ENCODE measurements at places on chromosomes 13 and 19. TPM values are rescaled to one million over a fixed set of nuclear protein-coding genes. Genes with fewer than 3 reads are reported as not detected.

The VSTM2B gene
- total RNA-seq = 2.5 TPM

The TMEM255B gene
- total RNA-seq = 1.2 TPM

DNA sequence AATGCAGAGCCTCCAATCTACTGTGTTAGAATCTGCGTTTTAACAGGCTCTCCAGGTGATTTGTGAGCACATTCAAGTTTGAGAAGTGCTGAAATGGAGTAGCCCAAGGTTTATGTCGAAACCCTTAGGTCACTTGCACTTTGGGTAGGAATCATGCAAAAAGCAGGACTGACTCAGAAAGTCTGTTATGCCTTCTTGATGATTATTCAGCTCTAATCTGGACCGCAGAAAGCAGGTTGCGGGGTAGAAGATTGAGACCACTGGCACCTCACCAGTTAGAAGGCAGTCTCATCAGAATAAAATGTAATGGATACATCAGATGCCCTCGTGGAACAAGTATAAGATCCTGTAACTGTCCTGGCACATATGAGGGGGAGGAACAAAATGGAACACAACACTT, 326.3 kb downstream of the DCLK1 start:
- no peak for DNase-seq

DNA sequence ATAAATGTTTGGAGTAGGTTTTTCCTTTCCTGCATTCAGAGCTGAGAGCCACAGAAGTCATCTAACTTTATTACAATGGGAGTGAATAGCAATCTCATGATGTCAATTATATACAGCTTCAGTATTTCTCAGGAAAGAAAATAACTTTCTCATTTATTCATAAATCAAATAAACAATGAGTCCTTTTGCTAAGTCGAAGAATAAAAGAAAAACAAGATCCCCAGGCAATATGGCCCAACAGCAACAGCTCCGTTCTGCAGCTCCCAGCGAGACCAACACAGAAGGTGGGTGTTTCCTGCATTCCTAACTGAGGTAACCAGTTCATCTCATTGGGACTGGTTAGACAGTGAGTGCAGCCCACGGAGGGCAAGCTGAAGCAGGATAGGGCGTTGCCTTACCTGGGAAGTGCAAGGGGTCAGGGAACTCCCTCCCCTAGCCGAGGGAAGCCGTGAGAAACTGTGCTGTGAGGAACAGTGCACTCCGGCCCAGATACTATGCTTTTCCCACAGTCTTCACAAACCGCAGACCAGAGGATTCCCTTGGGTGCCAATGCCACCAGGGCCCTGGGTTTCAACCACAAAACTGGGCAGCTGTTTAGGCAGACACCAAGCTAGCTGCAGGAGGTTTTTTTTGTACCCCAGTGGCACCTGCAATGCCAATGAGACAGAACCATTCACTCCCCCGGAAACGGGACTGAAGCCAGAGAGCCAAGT, 128.2 kb downstream of the SLITRK1 start:
- no peak for DNase-seq

GRCh38 chr13:110911880-110912279, 3.0 kb downstream of the ANKRD10 start:
- DNase-seq = no peak

GRCh38 chr13:98525456-98526181, 51.3 kb downstream of the STK24 start:
- DNase-seq = no peak

- no peak for DNase-seq
Measured at GRCh38 chr13:22369840-22370239, 699.0 kb downstream of the FGF9 start.

Measured in G401 (cell line).